Stomach (tissue), 19 donors: ENCODE measurements at places on chromosomes 12 and 14.
A peak's percentile ranks its signal among the peaks of the same experiment; 100 is the strongest.

GRCh38 chr12:53174881-53175491 lies 5.5 kb upstream of the ZNF740 start:
- no peak for DNase-seq

DNA sequence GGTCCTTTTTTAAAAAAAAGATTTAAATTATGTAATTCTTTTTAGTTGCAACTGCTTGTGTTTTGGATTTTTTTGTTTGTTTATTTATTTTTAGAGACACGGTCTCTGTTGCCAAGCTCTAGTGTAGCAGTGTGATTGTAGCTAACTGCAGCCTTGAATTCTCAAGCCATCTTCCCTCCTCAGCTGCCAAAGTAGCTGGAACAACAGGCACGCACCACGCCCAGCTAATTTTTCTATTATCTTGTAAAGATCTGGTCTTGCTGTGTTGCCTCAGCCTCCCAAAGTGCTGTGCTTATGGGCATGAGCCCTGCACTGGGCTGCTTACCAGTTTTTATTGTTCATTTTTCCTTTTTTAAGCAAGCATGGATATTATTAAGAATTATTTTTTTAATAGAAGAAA lies 10.6 kb upstream of the ART4 start:
- DNase-seq, result no peak

- DNase-seq, result peak; percentile 94
Observed at GRCh38 chr14:104977681-104978653, at the start of gene AHNAK2. Gene AHNAK2 (minus strand): TSS chr14:104978374. CDS start chr14:104978237, 137 bp downstream.

DNA sequence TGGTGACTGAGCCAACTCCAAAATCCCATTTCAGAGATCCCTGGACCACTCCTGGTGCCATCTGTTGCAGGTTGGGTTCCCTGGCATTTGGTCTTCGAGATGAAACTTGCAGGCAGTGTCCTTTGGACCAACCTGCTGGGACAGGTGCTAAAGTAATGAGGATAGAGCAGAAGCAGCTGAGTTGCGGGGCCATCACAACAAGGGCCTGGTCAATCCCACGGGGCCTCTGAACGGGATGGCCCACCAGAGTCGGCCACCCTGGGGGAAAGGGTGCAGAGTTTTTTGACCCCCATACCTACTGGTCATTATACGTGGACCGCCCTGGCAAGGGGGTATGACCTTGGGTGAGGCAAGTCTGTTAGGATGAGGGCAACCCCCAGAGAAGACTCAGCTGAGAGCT lies 39.3 kb downstream of the DLK1 start:
- DNase-seq, result no peak

DNA sequence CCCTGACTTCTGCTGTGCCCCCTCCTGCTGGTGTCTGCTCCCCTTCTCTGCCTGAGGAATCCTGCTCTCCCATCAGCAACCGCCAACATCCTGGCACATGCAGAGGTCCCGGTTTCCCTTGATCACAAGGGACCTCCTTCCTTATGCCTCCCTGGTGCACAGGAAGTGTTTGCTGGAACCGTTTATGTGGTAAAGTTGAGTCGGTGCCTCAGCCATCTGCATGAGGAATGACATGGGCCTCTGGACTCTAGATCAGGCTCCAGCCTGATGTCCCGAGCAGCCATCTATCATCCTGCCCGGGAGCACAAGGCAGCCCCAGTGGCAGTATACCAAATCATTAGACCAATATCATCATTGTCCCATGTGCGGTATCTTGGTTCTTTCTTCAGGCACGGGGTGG lies 90.4 kb downstream of the BORCS5 start:
- DNase-seq, result no peak

DNA sequence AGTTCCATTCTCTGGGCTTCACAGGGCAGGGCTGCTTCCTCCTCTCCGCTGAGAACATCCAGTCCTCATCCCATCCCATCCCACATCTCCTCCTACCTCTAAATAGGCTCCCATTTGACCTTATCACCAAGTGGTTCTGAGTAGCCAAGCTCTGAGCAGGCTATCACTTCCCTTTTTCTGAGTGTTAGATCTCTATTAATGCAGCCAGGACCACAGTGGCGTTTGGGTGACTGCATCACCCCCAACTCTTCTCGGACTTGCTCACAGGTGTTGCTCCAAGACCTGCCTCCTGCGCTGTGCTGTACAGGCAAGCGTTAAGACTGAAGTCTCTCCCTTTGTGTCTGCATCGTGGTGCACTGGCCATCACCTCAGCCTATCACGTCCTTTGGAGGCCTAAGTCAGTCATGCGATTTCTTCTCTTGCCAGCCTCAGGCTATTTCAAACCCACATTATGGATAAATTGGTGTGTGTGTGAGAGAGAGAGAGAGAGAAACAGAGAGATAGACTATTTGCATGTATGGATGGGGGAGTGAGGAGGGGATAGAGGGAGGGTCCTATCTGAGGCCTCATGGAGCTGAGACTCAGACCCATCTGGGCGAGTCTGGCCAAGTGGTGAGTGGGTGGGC lies 12.4 kb upstream of the HHIPL1 start:
- DNase-seq, result no peak

DNA sequence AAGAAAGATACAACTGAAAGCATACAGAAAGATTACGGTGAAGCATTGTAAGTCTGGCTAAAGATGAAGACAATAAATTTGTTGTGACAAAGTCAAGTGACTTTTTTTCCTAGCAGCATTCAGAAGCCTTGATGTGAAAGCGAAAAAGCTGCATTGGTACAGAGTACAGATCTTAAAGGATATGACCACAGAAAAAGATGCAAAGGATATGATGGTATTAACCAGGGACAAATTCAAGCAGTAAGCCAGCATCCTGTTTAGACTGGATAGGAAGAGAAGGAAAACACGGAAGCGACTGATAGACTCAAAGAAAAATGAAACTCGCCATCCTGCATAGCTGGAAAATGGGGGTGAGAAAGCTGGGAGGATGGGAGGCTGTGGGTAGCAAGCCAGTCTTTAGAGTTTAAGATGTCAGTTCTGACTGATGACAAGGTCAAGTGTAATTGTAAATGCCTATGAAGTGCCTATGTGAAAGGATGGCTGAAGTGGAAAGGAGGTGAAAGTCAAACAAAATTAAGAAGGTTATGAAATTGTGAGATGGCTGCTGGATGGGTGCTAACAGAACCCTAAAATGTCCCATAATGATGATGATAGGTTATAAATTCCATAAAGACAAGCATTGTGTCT lies 92.4 kb downstream of the PHLDA1 start:
- DNase-seq, result no peak

- no peak for DNase-seq
Observed at GRCh38 chr14:55418411-55418810, 6.8 kb upstream of the ATG14 start.

- no peak for DNase-seq
Observed at GRCh38 chr14:41785696-41786095, 179.0 kb downstream of the LRFN5 start.

- DNase-seq, result peak; percentile 38
Observed at GRCh38 chr12:13817131-13817530, 164.3 kb downstream of the GRIN2B start.

- DNase-seq, result no peak
Observed at GRCh38 chr12:68031881-68032739, 42.9 kb downstream of the IFNG-AS1 start.

DNA sequence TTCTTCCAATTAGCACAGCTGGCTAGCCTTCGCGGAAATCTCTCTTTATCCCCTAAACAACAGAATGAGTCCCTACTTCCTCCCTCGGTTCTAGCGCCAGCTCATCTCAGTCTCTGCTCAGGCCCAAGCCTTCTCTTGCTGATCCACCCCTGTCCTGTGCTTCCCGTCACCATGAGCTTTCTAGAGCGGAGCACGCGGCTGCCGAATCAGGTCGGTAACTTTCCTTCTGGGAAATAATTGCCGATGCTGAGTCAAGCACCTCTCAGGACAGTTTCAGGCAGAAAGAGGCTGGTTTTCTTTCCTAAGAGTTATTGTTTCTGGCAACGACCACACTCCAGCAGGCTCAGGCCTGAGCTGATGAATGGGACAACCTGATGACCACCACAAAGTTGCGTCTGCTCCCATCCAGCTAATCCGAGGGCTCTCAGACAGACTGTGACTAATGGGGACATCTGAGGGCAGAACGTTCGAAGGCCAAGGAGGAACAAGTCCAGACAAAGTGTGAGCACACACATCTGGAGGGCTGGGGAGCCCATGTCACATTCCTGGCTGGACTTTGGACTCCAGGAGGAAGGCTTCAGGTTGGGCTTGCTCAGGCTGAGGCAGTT lies 13.6 kb upstream of the GPR68 start:
- DNase-seq, result no peak

GRCh38 chr14:65803885-65804284 lies 391.4 kb downstream of the FUT8 start:
- DNase-seq, result no peak

DNA sequence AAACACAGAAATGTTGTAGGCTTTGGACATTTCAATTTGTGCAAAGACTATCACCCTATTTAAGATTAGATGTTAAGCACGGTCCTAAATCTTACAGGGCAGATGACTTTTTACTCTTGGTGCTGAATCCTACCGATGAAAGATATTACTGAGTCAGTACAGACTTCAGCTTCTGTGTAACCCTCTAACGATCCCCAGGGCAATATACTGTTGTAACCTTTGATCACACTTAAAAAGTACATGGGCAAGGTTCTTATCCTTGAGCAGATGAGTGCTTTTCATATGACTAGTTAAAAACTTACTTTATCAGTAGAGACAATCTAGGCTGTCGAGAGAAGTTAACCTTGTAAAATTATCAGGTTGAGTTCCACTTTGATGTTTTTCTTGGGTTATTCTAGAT lies 22.5 kb downstream of the PDE3A start:
- DNase-seq, result no peak

- DNase-seq, result no peak
Observed at GRCh38 chr12:65269603-65270002, 8.9 kb upstream of the MSRB3 start.

DNA sequence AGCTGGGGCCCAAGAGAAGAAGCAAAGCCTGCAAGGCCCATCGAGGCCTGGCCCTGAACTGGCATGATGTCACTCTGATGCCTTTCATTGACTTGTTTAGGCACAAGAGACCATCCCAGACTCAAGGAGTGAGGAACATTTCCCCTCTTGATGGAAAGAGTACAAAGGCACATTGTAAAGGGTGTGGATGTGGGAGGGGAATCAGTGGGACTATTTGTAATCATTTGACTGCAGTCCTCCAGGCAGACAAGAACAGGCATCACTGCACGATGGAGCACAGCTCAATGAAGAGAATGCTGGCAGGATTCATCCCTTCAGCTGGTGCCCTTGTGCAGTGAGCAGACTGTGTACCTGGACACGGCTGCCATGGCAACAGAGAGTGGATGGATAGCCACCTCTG lies 87.9 kb downstream of the LGMN start:
- DNase-seq, result no peak

- DNase-seq, result no peak
Observed at GRCh38 chr12:51415931-51416330, 8.7 kb upstream of the SLC4A8 start.

GRCh38 chr14:50801706-50802105 lies 29.3 kb downstream of the NIN start:
- no peak for DNase-seq

DNA sequence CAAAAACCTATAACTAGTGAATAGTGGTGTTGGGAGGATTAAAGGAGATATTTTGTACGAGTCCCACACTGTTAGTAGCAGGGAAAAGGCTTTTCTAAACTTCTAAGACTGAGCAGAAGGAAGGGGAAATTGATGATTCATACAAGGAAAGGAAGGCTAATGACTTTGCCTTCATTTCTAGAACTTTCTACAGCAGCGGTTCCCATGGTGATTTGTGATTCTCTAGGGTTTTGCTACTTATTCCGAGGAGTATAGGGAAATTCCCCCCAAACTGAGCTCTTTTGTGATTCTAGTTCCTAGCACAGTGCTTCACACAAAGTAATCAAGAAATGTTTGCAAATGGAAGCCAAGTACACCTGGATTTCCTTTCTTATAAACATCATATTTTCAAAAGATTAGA lies 23.8 kb upstream of the PWP1 start:
- no peak for DNase-seq

DNA sequence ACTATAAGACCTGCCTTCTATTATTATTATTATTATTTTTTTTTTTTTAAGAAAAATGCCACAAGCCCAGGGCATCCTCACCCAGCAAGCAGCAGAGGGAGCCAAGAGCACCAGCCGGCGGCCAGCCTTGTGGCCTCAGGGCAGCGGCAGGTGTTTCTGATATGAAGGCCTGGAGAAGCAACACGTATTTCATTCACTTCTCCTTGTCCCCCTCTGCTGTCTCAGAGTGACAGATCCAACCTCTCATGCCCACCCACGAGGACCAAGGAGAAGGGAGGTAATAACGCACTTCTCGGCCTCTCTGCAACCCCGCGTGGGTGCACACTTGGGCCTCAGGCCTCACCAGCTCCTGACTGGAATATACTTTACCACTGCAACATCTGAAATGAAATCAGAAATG lies 25.4 kb downstream of the CDC42BPB start:
- DNase-seq, result peak; percentile 69

DNA sequence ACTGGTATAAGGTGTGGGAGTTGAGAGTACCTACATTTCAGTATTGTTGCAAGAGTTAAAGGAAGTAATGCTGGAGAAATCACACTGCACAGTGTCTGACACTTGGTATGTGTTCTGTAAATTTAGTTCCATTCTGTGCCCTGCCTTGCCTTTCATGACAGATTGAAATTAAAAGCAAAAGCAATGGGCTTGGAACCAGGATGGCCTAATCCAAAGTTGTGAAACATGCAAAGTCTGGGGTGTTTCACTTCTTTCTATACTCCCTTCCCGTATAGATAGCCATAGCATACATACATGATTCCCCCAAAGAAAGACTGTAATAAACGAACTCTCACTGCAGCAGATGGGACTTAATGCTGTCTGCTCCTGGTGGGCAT lies 281.1 kb downstream of the NRXN3 start:
- DNase-seq, result no peak

- DNase-seq, result peak; percentile 82
Observed at GRCh38 chr12:92034858-92035401, 110.7 kb downstream of the BTG1 start.

DNA sequence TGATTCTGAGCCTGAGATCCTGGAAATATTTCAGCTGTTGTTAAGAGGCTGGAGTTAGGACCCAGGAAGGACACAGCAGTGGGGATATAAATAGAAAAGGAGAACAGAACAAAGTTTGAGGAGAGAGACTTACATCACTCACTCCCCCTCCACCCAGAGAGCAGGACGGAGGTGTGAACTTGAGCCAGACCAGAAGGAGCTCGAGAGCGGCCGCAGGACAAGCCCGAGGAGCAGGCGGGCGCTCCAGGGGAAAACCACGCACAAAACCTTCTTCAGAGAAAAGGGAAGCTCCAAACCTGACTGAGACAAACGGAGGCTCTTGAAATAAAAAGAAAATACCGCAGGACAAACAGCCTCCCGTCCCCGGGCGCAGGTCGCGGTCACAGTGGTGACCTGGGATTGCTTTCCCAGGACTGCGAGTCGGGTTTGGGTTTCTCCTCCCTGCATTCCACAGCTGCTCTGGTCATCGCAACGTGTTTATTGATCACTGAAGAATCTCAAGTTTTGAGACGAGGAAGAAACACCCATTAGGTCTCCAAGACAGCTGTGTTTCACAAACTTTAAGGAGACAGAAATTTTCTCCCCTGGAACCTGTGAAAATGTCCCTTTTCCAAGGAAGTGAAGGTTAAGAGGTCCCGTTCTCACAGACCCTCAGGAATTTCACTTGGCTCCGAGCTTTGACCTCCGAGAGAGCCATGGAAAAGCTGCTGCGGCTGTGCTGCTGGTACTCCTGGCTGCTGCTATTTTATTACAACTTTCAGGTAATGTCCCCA lies at the start of gene ADGRD1:
Gene ADGRD1, plus strand, starts transcription at position 137 of the 773 bp plus-strand sequence. Its CDS starts 559 bp downstream, at position 696.
- DNase-seq, result peak; percentile 49

GRCh38 chr14:94030571-94030970 lies 4.4 kb downstream of the OTUB2 start:
- DNase-seq, result no peak
